ENCODE measurements at places on chromosomes 12 and 14.

- no peak for DNase-seq
These were observed 23.5 kb downstream of the FAM222A start for GRCh38 chr12:109737126-109737525.

DNA sequence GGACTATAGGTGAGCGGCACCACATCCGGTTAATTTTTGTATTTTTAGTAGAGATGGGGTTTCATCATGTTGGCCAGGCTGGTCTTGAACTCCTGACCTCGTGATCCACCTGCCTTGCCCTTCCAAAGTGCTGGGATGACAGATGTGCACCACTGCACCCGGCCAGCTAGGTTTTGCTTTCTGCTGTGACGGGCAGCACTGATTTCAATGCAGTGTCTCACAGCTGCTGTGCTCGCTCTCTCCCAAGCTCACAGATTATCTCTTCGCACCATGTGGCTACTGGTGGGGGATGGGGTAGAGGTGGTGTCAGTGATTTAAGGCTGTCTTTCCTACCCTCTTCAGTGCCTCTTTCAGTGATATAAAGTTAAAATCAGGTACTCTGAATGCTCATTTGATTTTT, 909.1 kb downstream of the TRHDE start:
- no peak for DNase-seq

DNA sequence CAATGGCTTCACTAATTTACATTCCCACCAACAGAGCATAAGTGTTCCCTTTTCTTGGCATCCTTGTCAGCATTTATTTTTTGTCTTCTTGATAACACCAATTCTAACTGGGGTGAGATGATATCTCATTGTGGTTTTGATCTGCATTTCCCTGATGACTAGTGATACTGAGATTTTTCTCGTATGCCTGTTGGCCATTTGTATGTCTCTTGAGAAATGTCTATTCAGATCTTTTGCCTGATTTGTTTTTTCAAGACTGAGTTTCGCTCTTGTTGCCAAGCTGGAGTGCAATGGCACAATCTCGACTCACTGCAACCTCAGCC, 4.7 kb upstream of the PLD4 start:
- no peak for DNase-seq

DNA sequence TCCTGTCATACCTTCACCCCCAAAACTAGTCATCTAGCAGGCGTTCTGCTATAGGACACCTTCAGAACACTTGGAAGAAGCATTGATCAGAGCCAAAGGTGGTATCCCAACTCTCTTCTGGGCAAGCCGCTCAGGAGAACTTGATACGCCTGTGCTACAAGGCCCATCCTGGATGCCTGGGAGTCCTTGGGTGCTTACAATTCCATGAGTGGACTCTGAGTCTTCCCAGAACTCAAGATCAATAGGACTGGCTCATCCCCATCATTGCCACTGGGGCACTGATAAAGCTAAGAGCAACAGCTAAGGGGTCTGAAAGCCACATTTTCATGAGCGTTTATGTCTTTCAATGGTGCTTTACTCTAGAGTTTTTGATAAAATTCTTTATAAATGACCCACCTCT, 1.9 kb downstream of the SPTB start:
- no peak for DNase-seq

DNA sequence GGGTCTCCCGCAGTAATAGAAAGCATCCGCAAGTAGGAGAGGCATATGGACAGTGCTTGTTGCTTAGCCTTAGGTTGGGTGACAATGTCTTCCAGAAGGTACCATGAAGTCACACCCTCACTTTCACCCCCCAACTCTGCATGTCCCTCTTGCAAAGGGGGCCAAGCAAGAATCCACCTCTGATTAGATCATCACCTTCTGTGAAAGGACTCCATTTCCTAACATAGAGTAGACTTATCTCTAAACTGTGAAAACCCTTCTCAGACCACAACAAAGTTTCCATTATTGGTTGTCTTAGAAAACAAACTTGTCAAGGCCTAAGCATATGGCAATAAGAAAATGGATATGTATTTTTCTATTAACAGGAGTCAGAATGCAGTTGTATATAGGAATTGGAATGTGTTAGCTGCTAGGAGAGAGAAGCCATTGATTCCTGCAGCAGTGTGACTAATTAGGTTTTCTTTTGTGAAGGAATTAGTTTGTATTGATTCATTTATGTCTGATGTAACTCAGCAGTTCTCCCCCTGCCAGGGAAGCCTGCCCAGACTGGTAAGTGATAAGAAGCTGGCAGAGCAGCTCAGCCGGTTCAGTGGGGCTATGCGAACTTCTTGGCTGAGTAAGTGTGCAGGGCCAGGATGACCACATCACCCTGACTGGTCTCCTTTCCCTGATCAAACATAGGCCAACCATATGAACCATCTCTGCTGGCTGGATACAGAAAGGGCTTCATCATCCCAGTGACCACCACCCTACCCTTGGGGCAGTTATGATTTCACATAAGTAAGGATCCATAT, 107.3 kb upstream of the CCDC196 start:
- no peak for DNase-seq

DNA sequence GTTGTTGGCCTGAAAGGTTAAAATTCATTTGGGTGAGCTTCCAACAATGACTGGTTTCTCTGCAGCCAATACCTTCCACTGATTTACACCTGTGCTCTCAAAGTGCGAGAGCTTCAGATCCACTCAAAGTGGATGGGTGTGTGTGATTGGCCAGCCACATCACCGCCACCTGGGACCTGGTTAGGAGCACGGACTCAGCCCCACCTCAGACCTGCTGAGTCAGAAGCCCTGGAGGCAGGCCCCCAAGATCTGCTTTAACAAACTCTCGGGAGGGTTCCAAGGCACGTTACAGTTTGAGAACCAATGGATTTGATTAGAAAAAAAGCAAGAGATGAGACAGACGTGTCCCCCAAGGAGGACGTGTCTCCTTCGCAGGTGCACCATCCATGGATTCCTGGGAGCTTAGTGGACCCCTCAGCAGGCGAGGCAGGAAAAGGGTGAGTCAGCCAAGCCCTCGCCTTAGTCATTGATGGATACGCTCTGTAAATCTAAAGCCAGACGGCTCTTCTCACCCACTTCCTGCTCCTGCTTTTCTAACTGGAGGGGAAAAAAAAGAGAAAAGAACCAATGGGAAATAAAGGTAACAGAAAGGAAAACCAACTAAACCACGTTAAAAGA, 24.5 kb downstream of the FZD10 start:
- DNase-seq, result no peak

- DNase-seq, result no peak
These were observed 20.4 kb downstream of the RGS6 start for GRCh38 chr14:71952381-71953363.

DNA sequence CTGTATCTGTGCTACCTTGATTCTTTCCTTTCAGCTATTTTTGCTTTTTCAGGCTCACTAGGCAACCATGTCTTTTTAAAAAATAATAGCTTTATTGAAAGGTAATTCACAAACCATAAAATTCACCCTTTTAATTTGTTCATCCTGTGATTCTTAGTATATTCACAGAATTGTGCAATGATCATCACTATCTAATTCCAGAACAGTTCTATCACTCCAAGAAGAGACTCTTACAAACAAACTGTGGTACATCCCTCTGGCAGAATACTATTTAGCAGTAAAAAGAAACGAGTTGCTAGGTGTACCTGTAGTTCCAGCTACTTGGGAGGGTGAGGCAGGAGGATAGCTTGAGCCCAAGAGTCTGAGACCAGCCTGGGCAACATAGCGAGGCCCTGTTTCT, 14.8 kb downstream of the CREBL2 start:
- DNase-seq, result no peak

- DNase-seq, result no peak
These were observed 143.3 kb upstream of the AVPR1A start for GRCh38 chr12:63294327-63294632.

DNA sequence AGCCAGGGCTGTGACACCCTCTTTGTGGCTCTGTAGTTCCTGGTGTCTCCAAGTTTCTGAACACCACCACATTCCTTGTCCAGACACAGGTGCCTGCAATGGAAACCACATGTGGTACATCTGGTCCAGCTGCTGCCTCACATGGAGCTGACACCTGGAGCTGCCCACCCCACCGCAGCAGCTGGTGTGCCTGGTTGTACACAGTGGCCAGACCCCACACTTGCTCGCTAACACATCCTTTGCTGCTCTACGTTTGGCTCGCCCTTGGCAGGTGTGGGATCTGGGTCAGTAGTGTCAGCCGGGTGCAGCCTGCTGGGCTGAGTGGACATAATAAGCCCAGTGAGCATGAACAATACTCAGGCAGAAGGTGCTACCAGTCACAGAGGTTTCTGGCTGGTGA, 198.9 kb downstream of the ADGRD1 start:
- DNase-seq, result no peak

- DNase-seq, result no peak
These were observed 17.3 kb upstream of the CHGA start for GRCh38 chr14:92905667-92906066.

DNA sequence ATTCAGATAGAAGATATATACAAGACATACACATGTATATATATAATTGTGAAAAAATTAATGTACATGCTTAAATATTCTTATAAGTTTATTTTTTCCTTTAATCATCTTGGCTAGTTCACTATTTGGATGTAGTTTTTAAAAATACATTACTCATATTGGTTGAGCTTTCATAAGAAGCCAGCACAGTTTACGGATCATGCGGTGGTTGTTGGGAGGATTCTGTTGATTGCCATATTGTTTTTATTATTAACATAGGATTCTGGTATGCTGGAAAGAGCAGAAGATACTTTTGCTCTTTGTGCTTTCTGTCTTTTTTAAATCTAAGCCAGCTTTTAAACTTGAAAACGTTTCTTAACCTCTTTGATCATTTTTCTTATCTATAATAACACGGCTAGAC, 163.4 kb downstream of the OTOGL start:
- DNase-seq, result no peak

- DNase-seq, result peak; percentile 57
These were observed 1004.2 kb downstream of the TMEM121 start for GRCh38 chr14:106530423-106531107.

DNA sequence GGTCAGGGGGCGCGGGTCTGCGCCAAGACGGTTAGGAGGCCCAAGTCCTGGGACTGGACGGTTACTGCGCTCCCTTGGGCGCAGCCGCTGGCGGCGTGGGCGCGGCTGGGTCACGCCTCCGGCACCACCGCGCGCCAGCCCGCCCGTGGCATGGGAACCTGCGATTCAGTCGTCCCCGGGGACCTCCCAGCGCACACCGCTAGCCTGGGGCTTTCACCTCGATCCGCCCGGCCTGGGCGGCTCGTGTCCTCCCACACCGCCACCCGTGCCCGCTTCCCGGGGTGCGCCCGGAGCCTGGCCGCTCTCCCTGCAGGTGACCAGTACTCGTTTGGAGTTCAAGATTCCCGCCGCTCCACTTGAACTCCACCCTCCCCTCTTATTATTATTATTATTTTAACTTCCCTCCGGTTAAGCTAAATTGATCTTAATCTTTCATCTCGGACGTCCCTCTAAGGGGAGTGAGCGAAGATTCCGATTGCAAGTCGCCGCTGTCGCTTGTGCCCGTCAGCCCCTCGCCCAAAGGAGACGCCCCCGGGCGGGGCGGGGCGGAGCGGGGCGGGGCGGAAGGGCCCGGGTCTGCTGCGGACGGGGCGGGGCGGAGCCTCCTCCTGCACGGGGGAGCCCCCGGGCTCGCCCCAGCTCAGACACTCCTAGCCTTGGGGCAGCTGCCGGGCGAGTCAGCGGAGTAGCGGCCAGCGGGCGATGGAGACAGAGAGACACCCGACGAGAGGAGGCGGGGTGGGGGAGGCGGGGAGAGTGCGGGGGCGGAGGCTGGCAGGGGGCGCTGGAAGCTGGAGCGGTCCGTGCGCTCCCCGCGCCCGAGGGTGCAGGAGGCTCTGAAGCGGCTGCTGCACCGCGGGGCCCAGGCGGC, at the start of gene KCNMB4:
KCNMB4 (plus strand) TSS at position 643 of the 871 bp plus-strand sequence. CDS start 445 bp downstream, outside the sequence.
- DNase-seq, result peak; percentile 83

GRCh38 chr12:5912437-5913334, 32.4 kb downstream of the ANO2 start:
- DNase-seq, result no peak

GRCh38 chr12:114697243-114697716, 13.3 kb upstream of the TBX3 start:
- no peak for DNase-seq

DNA sequence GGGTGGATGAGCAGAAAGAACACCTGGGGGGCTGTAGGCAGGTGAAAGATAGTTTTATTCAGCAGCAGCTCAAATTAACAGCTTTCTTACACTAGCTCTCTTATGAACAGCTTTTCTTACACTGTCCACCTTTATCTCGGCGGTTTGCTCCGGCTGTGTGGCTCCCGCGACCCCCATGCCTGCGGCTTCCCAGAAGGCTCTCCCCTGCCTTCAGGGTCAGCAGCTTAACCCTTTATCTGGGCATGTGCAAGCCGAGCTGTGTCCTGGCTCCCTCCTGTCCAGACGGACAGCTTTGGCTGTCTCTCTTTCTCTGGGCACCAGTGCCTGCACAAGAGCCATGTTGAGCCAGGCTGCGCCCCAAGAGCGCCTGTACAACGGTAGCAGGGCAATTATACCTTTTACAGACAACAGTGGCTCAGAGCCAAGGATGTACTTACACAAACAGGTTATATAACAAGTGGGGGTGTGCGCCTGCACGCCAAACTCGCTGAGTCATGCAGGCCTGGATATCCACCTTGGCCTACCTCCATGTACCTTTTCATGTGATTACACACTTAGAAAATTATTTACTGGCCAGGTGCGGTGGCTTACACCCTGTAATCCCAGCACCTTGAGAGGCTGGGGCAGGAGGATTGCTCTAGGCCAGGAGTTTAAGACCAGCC, 28.5 kb upstream of the KLHL42 start:
- DNase-seq, result no peak
